ENCODE measurements at places on chromosomes 4 and X. TPM values are rescaled to one million over a fixed set of nuclear protein-coding genes. Genes with fewer than 3 reads are reported as not detected.

GRCh38 chr4:9608300-9608699 lies 164.1 kb downstream of the DEFB131A start:
- H3K4me1 ChIP-seq = no peaks in the 10 kb centered on the region
- H3K4me3 ChIP-seq = no peak overlapping the region
- DNase-seq = no peak
- no peaks in the 10 kb centered on the region for H3K27me3 ChIP-seq

- H3K27me3 ChIP-seq = no peaks in the 10 kb centered on the region
- H3K27ac ChIP-seq = no peak within 1 kb of the TSS
- DNase-seq = no peak
- H3K4me1 ChIP-seq = no peaks in the 10 kb centered on the region
- H3K36me3 ChIP-seq = no peaks in the 10 kb centered on the region
- H3K4me3 ChIP-seq = no peak within 1 kb of the TSS
These were observed at the start of gene RUFY3 for GRCh38 chr4:70721747-70722146. Gene RUFY3 (plus strand): TSS chr4:70721964. CDS start chr4:70722574, 610 bp downstream.

- DNase-seq = no peak
- no peak overlapping the region for H3K4me3 ChIP-seq
- H3K27me3 ChIP-seq = no peaks in the 10 kb centered on the region
- H3K27ac ChIP-seq = no peak overlapping the region
- H3K36me3 ChIP-seq = no peaks in the 10 kb centered on the region
These were observed 231.0 kb downstream of the PRDM5 start for GRCh38 chr4:120691536-120691935.

- H3K36me3 ChIP-seq = no peaks in the 10 kb centered on the region
- no peak for DNase-seq
- no peaks in the 10 kb centered on the region for H3K4me1 ChIP-seq
- no peaks in the 10 kb centered on the region for H3K27me3 ChIP-seq
These were observed 210.2 kb downstream of the ANTXR2 start for GRCh38 chr4:79862821-79863220.

DNA sequence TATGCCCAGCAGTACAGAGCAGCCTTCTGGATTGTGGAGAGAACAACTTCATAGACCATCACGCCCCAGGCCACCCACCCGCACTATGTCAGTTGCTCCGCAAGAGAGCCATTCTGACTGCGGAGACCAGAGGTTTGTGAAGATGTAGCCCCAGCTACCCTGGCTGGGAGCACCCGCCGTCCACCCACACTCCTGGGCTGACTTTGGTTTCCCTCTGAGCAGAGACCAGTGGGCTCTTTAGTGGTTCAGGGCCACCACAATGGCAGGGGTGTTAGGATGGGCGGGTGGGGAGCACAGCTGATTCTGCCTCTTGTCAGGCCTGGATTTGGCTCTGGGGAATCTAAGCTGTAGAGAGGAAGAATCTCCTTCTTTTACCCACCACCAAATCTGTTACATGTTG lies 313.4 kb downstream of the LDB2 start:
- DNase-seq = no peak
- H3K27ac ChIP-seq = no peak overlapping the region
- no peaks in the 10 kb centered on the region for H3K27me3 ChIP-seq
- no peaks in the 10 kb centered on the region for H3K4me1 ChIP-seq

GRCh38 chr4:156963419-156963818 lies 8.2 kb downstream of the PDGFC start:
- DNase-seq = no peak
- no peak overlapping the region for H3K27ac ChIP-seq
- H3K36me3 ChIP-seq = no peaks in the 10 kb centered on the region
- no peaks in the 10 kb centered on the region for H3K27me3 ChIP-seq

EFHC2 gene
- 2.0 TPM for total RNA-seq

- no peak overlapping the region for H3K4me3 ChIP-seq
- no peaks in the 10 kb centered on the region for H3K27me3 ChIP-seq
- no peaks in the 10 kb centered on the region for H3K36me3 ChIP-seq
- no peaks in the 10 kb centered on the region for H3K4me1 ChIP-seq
- DNase-seq = no peak
- no peak overlapping the region for H3K27ac ChIP-seq
These were observed 25.9 kb downstream of the EIF2S3 start for GRCh38 chrX:24080704-24081103.

DNA sequence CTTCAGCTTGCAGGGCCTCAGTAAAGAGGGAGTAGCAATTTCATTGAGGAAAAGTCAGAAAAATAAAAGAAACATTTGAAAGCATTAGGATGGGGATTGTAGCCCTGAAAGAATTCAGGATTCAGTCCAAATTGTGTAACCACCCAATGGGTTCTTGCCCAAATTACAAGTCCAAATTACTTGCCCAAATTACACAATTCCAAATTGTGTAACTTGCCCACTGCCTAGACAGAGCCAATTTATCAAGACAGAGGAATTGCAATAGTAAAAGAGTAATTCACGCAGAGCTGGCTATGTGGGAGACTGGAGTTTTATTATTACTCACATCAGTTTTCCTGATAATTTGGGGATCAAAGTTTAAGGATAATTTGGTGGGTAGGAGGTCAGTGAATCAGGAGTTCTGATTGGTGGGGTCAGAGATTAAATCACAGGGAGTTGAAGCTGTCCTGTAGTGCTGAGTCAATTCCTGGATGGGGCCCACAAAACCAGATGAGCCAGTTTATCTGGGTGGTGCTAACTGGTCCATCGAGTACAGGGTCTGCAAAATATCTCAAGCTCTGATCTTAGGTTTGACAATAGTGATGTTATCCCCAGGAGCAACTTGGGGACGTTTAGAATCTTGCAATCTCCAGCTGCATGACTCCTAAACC lies 18.1 kb upstream of the PAGE5 start:
- no peak overlapping the region for H3K4me3 ChIP-seq
- no peaks in the 10 kb centered on the region for H3K36me3 ChIP-seq
- no peaks in the 10 kb centered on the region for H3K27me3 ChIP-seq

DNA sequence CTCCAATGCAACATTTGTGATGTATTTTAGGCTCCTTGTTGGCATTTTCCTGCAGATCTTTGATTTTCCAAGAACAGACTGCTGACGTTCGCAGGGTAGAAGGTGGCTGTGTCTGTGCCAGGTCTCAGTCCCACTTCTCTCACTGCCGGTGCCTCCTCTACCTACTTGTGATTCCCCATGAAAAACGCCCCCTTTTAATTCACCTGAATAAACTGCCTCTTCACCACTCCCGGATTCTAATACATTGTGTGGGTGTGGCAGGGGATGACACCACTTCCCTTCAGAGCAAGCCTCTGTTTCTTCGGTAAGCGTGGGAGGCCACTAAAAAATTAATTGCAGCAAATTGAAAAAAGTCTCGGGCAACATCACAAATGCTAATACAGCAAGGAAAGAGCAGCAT lies 96.1 kb upstream of the FAM9B start:
- H3K4me1 ChIP-seq = no peaks in the 10 kb centered on the region
- H3K27me3 ChIP-seq = no peaks in the 10 kb centered on the region
- DNase-seq = no peak

NRK gene
- 0.30 TPM for total RNA-seq

TMEM47 gene
- total RNA-seq = 8.9 TPM

ARX gene
- 0.66 TPM for total RNA-seq

- H3K4me1 ChIP-seq = no peaks in the 10 kb centered on the region
- H3K36me3 ChIP-seq = no peaks in the 10 kb centered on the region
- no peak overlapping the region for H3K27ac ChIP-seq
- DNase-seq = no peak
These were observed 28.5 kb downstream of the UTP14A start for GRCh38 chrX:129934461-129934860.

DNA sequence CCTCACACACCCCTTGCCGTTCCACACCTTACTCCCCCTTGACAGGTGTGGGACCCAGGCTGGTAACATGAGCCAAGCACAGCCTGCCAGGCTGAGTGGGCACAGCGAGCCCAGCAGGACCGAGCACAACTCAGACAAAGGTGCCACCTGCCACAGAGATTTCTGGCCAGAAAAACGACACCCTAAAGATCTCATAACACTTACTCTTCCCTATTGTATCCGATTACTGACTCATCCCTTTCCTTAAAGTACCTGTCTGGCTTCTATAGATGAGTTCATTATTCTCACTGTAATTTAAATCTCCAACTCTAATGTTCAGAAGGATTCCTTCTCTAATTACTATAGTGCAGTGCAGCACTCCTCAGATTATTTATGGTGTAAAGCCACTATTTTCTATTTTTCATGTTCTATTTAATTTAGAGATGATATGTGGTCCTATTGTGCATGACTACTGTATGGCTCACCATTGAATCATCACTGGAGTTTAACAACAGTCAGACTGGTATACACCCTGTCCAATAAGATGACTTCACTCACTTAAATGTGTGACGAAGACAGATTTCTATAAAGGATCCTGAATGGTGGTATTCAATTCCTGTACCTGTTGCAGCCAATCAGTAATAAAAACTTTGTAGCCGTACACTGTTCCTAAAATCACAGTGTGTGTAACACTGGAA lies 7.6 kb upstream of the SYTL5 start:
- H3K27ac ChIP-seq = no peak overlapping the region
- H3K27me3 ChIP-seq = no peaks in the 10 kb centered on the region

GRCh38 chr4:129378364-129378763 lies 282.4 kb downstream of the C4orf33 start:
- no peak overlapping the region for H3K27ac ChIP-seq
- no peaks in the 10 kb centered on the region for H3K4me1 ChIP-seq
- no peak overlapping the region for H3K4me3 ChIP-seq
- no peaks in the 10 kb centered on the region for H3K27me3 ChIP-seq

DNA sequence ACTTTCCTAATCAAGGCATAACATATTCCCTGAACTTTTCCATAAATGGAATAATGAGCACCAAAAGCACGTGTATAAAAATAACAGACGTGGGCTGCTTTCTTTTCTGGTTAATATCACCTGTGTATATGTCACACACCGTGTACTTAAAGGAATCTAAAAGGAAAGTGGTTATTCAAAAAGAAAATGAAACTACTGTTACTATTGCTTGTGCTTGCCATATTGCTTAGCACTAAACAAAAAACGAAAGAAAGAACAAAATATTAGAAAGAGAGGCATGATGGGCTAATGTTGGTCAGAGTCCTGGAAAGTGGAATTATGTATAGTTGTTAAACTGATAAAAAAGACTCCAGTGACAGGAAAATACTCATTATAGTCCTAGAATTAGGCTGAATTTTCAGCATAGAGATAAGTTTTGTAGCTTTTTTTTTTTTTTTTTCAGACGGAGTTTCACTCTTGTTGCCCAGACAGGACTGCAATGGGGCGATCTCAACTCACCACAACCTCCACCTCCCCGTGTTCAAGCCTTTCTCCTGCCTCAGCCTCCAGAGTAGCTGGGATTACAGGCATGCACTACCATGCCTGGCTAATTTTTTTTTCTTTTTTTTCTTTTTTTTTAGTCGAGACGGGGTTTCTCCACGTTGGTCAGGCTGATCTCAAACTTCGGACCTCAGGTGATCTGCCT lies 123.2 kb downstream of the PABPC4L start:
- no peak overlapping the region for H3K4me3 ChIP-seq
- no peaks in the 10 kb centered on the region for H3K27me3 ChIP-seq
- no peaks in the 10 kb centered on the region for H3K36me3 ChIP-seq

DNA sequence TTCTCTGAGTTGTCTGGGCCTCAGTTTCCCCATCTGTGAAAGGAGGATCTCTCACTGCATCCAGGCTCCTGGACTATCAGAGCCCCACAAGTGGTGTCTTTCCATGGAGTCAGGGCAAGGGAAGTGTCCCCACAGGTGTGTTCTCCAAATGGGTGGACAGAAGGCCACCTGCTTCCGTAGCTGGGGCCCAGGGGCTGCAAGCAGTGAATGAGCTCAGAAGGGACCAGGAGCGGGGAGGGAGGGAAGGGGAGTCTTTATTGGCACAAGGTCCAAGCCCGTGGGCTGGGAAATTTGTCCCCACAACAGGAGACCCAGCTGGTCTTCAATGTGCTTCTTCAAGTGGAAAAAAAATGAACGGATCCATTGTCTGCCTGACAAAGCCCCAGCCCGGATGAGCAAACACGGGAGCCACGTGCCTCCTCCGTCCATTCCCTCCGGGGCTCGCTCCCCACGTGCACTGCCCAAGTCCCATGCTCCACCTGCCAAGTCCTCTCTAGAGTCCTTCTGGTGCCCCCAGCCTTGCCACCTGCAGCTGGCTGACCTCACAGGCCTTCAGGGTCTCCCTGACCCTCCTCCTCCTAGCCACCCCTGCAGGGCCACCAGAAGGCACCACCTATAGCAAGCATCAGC lies 72.0 kb downstream of the JAKMIP1 start:
- H3K27me3 ChIP-seq = no peaks in the 10 kb centered on the region
- no peaks in the 10 kb centered on the region for H3K36me3 ChIP-seq
- H3K27ac ChIP-seq = no peak overlapping the region
- no peak for DNase-seq

- H3K36me3 ChIP-seq = no peaks in the 10 kb centered on the region
- no peaks in the 10 kb centered on the region for H3K27me3 ChIP-seq
- peak overlapping the region; percentile 35 for H3K27ac ChIP-seq
These were observed 56.1 kb downstream of the FAM13A start for GRCh38 chr4:89000844-89001360.

TGIF2LX gene
- not detected for total RNA-seq
